ENCODE measurements at places on chromosomes 5 and 9. TPM values are rescaled to one million over a fixed set of nuclear protein-coding genes. Genes with fewer than 3 reads are reported as not detected.

The RNF38 gene
- total RNA-seq: 31.5 TPM

The HTR1A gene
- total RNA-seq: not detected

The SLC46A2 gene
- not detected for total RNA-seq

The CLIC3 gene
- total RNA-seq: not detected

The OGN gene
- total RNA-seq: not detected

The PRSS3 gene
- total RNA-seq: not detected

The PELO gene
- total RNA-seq: 19.4 TPM

The SLC6A19 gene
- not detected for total RNA-seq

The TRAF1 gene
- 138 TPM for total RNA-seq

The HTR4 gene
- not detected for total RNA-seq

The NIM1K gene
- 0.67 TPM for total RNA-seq

The VCAN gene
- total RNA-seq: 0.05 TPM

The REEP2 gene
- 5.1 TPM for total RNA-seq

The TNFSF15 gene
- 1.5 TPM for total RNA-seq

The TXNDC8 gene
- not detected for total RNA-seq

The ADAMTS2 gene
- not detected for total RNA-seq

The C9orf153 gene
- total RNA-seq: not detected

The ARL14EPL gene
- not detected for total RNA-seq

The CDO1 gene
- total RNA-seq: 0.49 TPM

The PRDM9 gene
- total RNA-seq: not detected

The CNTFR gene
- not detected for total RNA-seq

The EMB gene
- 80.6 TPM for total RNA-seq

The SPINK6 gene
- total RNA-seq: not detected

The PAEP gene
- total RNA-seq: not detected

The SETD9 gene
- 14.9 TPM for total RNA-seq

The GLDC gene
- 1.4 TPM for total RNA-seq

The LMX1B gene
- total RNA-seq: not detected

The PTPDC1 gene
- total RNA-seq: 5.5 TPM

The CYLC2 gene
- not detected for total RNA-seq

The CTSL gene
- total RNA-seq: 1.5 TPM

The GGTA1 gene
- 0.12 TPM for total RNA-seq

The C5orf58 gene
- total RNA-seq: not detected

The GADD45G gene
- 37.2 TPM for total RNA-seq

The MAMDC4 gene
- 18.2 TPM for total RNA-seq

The OR1J2 gene
- not detected for total RNA-seq
